Fibroblast of skin of scalp (primary cell): ENCODE measurements at places on chromosomes 5 and 9.

DNA sequence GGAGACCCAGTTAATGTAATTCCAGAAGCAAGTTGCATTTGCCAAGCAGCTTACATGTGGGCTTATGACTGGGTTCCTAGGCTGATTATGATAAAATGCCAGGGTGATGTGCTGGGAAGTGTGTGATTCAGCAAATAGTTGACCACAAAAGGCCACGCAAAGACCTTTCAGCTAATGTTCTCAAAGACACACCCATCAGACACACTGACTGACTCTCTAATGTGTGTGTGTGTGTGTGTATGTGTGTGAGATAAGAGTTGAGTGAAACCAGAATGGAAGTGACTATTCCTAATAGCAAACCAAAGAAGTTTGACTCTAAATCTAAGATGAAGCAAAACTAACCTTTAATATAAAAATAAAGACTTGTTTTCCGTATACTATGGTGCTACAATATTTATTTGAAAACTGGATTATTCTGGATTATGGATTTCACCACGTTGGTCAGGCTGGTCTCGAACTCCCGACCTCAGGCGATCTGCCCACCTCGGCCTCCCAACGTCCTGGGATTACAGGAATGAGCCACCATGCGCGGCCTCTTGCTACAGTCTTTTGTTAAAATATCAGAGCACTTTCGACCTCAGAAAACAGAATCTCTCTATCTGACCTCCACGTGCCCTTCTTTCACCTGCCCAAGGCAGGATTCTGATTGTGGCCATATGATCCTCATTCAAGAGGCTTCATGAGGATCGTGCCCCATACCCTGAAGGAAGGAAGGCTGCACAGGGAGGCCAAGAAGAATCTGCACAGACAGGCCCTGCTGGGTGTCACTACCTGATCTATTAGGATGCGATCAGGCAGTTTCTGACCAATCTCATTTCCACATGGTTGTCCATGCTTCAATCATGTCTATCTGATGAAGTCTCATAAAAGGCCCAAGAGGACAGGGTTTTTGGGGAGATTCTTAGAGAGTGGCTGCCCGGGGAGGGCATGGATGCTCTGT lies 75.6 kb downstream of the USP20 start:
- peak; percentile 99 for DNase-seq

DNA sequence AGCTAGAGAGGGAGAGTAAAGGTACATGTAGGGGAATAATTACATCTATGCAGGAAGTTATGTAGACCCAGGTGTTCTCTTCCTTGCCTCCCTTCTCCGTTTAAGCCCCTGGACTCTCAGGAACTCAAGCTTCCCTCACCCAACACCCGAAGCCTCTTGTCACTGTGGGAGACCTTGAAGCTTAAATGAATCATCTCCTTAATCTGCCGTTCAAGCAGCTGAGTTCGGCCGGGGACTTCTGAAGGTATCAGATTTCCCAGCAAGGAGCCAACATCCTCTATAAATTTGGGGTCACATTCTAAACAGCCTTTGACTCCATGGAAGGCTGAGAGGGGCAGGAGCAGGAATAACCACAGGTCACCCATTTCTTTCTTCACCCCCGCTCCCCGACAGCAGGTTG lies 412 bp downstream of the IZUMO3 start:
- DNase-seq: no peak

GRCh38 chr5:172740428-172741205 lies 30.4 kb downstream of the DUSP1 start:
- peak; percentile 91 for DNase-seq

DNA sequence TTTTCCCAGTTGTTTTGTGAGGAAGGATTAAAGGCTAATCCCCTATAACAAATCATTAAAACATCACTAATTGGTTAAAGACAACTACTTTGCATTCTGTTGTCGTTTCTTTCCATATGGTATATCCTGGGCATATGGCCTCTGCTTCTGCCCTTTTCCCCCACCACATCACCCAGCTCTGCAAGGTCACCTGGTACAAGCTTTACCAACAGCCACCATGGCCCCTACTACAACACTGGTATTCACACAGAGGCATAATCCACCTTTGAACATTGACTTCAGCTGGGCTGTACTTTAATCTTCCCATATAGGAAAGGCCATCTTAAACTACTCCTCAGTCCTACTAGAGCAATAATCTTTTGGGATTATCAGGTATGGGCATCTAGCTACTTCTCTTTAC lies 866.1 kb downstream of the TLE4 start:
- no peak for DNase-seq

DNA sequence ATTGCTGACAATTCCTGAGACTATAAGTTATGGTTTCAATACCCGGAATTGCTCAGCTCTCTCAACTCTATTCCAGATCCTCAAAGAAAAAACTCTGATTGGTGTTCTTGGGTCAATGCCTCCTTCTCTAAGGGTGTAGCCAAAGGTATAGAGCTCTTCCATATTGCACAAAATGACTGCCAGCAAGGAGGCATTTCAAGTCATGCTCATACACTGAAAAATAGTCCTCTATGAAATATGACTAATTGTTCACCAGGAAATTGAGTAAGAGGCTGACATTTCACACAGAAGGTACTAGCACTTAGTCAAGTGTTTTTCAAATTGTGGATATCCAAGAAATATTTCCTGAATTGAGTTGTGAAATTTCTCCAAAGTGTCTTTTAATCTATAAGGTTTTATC lies 111.1 kb upstream of the KLF9 start:
- peak; percentile 14 for DNase-seq

DNA sequence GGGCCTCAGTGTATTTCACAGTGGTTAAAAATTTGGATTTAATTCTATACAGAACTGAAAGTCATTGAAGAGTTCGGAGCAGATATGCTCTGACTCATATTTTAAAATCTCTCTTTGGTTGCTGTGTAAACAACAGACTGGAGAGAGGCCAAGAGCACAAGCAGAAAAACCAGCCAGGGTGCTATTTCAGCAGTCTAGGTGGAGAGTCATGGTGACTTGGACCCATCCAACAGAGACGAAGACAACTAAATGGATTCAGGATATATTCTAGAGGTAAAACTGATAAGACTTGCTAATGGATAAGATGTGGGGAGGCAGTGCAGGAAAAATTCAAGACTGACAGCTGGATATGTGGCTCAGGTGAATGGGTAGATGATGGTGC lies 168.9 kb downstream of the MAPKAP1 start:
- peak; percentile 91 for DNase-seq

DNA sequence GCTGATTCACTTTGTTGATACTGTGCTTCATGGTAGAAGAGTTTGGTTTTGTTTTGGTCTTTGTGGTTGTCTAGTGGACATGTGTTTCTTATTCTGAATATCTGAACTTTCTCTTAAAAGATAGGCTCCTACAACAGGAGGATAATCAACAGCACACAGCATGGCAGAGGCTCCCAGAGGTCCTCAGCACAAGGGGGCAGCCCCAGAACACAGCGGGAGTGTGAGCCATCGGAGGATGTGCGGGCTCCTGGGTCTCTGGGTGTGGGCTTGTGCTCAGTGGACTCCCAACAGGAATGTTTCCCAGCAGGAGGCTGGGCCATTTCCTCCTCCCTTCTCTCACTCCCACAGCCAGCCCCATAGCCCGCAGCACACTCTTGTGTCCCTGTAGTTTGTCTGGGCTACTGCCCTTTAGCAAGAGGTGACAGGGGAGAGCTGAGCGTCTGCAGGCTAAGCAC lies 164.3 kb upstream of the OTULINL start:
- DNase-seq: peak; percentile 95

DNA sequence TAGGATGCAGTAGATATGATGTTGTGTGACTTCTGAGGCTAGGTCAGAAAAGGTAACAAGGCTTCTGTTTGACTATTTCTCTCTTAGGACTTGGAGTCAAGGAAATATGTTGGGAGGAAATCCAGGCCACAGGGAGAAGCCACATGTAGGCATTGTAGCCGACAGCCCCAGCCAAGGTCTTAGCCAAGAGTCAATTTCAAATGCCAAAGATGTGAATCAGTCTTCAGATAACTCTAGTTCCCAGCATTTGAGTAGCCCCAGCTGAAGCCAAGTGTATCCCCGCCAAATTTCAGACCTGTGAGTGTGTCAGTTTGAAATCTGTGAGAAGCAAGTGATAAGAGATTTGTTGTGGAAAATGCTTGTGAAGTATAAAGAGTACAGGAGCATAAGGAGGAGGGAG lies 38.1 kb upstream of the ISL1 start:
- DNase-seq: no peak

DNA sequence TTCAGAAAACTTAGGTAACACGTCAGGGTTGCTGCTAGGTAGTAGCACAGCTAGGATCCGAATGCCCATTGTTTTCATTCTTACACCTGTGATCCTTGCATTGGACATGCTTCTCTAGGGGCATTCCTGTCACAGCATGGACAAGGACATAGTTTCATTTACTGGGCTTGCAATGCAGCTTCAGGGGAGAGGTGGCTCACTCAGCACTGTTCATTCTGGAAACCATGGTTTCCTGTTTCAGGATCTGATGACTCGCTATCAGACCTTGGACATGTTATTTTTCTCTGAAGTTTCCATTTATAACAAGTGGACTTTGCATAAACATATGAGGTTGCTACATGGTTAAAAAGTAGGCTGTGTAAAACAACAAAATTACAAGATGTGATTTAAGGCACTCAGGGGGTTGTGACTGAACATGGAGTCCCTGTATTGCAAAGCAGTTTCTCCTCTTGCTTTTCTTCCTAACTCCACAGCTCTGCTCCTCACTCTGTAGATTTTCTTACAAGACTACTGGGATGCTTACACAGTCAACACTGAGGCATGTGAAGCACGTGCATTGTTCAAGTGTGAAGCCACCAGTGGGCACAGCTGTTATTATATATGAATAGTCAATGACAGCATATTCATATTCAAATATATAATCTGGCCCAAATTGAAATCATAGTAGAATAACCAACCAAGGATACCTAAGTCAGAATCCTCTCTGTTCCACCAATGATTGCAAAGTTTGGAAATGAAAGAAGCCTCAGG lies 66.1 kb upstream of the STK32A start:
- DNase-seq: peak; percentile 80

GRCh38 chr5:141343242-141343952 lies at the start of gene PCDHGA3:
TSS of gene PCDHGA3 (plus strand) at chr5:141343829. CDS start at chr5:141344034, 205 bp downstream.
- peak; percentile 64 for DNase-seq

DNA sequence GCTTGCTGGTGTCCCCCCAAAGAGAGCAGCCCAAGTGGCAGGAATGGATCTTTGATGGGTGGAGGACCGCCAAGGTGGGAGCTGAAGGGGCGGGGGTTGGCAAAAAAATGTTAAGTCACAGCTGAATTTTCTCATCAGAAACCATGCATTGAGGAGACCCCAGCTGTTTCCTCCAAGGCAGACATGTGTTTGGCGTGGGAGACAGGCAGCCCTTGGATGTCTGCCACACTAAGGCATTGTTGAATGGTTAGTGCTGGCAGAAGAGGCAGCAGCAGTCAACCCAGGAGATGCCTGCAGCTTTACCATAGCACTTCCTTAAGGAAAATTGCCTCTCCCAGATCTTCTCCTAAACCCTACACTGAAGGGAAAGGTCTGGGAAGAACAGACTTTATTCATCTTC lies 394.9 kb upstream of the CD180 start:
- DNase-seq: no peak

GRCh38 chr9:114143234-114143633 lies 12.1 kb upstream of the COL27A1 start:
- no peak for DNase-seq

DNA sequence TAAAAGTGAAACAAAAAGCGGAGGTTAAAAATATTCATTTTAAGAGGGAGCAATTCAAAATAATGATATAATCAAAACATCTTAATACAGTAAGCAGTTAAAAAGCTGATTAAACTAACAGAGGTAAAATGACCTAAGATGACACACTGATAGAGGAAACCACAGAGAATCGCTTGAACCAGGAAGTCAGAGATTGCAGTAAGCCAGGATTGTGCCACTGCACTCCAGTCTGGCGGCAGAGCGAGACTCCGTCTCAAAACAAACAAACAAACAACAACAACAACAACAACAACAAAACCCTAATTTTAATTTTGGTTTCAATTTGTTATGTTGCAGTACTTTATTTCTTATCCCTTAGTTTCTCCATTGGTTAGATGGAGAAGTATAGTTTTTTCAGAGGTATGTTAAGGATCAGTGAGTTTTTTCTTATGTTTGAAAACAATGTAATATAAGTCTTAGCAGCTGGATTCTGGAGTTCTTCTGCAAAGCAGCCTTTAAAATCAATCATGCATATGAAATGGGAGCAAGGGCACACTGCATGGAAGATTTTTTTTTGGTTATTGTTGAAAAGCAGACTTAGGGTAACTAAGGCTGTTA lies 58.5 kb downstream of the MLANA start:
- DNase-seq: peak; percentile 3

GRCh38 chr5:88515881-88516819 lies 247.5 kb upstream of the TMEM161B start:
- no peak for DNase-seq

DNA sequence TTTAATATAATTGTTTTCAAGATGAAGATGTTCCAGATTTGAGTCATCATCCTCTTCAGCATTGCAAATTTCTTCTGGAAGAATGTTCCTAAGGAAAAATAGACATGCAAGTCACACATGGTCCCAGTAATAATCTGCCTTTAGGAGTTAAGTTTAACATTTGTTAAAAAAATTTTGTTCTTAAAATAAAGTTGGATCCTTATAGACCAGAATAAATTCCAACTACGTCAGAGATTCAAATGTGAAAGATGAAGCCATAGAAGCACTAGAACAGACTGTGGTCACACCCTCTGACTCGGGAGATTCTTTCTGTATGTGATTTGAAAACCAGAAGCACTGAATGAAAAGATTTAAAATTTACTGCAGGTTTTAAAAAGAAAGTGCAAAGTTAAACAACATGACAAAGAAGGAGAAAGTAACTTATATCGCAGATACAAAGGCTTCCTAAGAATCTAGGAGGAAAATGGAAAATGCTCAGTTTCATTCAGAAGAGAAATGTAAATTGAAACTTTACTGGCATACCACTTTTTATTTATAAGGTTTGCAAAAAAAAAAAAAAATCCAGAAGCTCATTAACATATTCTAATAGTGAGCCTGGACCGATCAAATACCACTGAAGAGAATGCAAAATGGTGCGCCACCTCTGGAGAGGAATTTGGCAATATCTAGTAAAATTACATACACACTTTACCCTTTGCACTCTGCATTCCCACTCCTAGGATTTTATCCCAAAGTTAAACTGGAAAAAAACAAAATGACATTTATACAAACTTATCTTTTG lies 14.3 kb upstream of the ASPN start:
- peak; percentile 65 for DNase-seq

DNA sequence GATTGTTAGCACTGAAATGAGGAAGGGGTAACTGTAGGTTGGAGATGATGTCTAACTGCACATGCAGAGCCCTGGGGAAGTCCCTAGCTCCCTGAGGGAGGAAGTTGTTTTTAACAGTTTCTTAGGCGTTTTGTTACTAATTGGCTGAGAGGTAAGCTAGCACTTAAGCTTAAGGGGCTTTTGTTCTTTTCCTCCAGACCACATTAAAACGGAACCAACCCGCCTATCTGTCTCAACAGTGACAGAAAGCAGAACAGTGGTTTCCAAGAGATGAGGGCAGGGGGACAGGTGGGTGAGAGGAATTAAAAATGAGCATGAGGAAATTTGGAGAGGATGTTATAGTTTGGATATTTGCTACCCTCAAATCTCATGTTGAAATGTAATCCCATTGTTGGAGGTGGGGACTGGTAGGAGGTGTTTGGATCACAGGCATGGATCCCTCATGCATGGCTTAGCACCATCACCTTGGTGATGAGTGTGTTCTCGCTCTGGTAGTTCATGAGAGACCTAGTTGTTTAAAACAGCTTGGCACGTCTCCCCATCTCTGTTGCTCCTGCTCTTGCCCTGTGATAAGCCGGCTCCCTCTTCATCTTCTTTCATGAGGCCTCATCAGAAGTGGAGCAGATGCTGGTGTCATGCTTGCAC lies 38.9 kb downstream of the LYRM7 start:
- DNase-seq: no peak
